ENCODE measurements at places on chromosomes 6 and 20.

DNA sequence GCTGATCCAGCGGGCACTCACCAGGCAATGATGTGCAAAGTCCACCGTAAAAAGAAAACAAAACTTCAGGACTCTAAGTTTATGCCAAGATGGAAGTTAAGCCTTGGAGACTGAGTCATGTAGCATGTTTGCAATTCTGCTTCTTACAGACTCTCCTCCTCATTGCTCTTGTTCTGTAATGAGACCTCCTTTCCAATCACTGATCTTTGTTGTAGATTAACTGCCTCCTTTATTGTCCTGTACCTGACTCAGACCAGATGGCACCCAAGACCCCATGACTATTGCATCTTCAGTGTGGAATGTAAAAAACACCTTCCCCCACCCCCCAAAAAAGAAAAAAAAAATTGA is 11.2 kb downstream of the NEU1 start:
- DNase-seq, result no peak

DNA sequence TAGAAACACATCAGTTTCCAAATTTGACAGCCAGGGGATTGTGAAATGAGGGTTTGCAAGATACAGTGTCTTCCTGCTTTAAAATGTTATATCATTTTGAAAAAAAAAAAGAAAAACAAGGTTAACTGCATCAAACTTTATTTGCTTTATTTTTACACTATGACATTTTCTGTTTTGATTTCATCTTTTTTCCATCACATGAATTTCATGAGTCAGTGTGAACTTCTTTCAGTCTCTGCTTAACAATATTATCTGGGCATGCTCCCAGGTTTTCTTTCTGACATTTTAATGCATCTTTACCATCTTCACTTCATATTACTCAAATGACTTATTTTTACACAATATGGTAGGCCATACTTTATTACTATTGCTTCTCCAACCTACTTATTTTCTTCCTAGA is 1.9 kb downstream of the NCOA7 start:
- peak; percentile 43 for DNase-seq

DNA sequence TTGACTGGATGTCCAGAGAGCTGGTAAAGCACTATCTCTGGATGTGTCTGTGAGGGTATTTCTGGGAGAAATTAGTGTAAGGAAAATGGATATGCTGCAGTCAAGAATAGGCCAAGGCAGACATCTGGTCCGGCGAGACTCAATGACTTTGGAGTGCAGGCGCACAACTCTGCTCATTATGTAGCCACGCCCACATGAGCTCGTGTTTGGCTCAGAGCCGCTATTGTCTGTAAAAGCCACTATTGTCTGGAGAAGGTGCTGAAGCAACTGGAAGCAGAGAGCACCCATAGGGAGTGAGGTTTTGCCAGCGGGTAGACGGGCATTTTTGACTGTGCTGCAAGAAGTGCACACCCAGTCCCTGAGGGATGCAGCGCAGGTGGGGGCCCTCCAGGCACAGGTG is 305.0 kb upstream of the POU3F2 start:
- DNase-seq, result no peak

- peak; percentile 6 for DNase-seq
Observed at GRCh38 chr6:114989279-114989964, 646.6 kb upstream of the HS3ST5 start.

- no peak for DNase-seq
Observed at GRCh38 chr6:57064809-57065208, 18.3 kb downstream of the KIAA1586 start.

DNA sequence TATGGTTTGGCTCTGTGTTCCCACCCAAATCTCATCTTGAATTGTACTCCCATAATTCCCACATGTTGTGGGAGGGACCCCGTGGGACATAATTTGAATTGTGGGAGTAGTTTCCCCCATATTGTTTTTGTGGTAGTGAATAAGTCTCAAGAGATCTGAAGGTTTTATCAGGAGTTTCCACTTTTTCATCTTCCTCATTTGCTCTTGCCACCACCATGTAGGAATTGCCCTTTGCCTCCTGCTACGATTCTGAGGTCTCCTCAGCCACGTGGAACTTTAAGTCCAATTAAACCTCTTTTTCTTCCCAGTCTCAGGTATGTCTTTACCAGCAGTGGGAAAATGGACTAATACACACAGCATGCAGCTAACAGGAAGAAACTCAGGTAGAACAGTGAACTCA is 108.8 kb upstream of the BCLAF1 start:
- DNase-seq, result no peak

GRCh38 chr6:134093007-134093573 is 40.7 kb upstream of the SLC2A12 start:
- DNase-seq, result peak; percentile 31

GRCh38 chr6:23654745-23655144 is 471.3 kb upstream of the NRSN1 start:
- no peak for DNase-seq

GRCh38 chr6:155521719-155522118 is 66.1 kb upstream of the NOX3 start:
- DNase-seq, result peak; percentile 50

DNA sequence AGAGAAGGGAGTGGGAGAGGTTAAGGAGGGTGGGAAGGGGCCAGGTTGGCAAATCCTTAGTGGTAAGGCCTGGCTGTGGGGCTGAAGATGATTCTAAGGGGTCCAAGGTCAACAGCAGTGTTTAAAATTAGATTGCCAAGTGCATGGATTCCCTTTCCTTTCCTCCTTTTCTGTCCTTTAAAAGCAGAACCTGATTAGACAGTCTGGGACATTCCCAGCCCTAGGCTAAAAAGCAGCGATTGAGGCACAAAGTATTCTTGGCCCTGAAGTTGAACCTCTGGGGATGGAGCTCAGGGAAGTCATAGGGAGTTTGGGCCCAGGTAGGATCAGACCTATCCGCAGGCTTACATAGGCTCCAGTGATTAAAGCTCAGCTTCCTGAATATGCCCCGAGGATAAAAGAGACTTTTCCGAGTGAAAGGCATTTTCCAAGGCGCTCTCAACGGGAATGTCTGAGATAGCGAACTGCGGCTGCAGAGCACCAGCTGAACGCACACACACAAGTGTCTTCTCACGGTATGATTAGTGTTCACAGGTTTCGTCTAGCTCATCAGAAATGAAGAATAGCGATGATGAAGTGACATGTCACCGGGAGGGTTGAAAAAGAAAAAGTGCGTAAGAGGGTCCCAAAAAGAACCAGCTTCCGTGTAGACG is 787 bp upstream of the CARMIL1 start:
- peak; percentile 66 for DNase-seq

All from M059J (cell line).